Tibial nerve (tissue), 4 donors: ENCODE measurements at places on chromosomes 2 and 18. TPM values are rescaled to one million over a fixed set of nuclear protein-coding genes. Genes with fewer than 3 reads are reported as not detected.

DNA sequence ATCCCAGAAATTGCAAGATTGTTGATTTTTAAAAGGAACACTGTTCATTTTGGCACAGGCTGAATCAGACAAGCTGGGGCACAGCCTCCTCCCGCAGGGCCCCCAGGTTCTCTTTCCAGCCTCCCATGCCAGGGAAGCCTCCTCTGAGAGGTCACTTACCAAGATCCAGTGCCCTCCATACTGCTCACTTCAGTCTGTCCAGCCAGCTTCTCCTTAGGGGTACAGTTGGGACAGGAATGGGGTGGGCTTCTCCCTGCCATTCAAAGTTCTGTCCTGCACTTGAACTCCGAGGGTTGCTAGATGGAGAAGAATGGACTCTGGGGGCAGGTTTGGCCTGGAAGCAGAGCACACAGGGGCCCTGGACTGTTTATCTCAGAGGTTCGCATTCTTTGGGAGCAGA lies 7.5 kb upstream of the CYP26B1 start:
- no peak for DNase-seq

- no peak for DNase-seq
These were observed 71.3 kb upstream of the ZNF804A start for GRCh38 chr2:184527058-184527457.

The ASTL gene
- total RNA-seq = not detected

DNA sequence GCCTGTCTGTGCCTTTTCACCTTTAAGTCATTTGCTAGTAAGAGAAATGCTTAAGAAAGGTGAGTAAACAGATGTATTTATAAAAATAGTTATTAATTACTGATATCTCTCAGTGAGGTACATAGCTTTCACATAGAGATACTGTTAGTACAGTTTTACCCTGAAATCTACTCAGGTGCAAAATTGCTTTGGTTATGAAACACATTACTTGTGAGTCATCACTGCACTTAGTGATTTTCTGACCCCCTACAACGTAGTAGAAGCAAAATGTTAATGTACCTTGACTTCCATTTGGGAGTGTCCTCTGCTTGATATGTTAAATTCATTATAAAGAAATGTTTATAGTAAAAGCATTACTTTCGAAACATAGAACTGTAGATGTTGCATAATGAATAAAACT lies 6.5 kb downstream of the GLS start:
- DNase-seq = no peak

- no peak for DNase-seq
These were observed 262.7 kb downstream of the SETBP1 start for GRCh38 chr18:44943311-44943881.

The CLEC4F gene
- total RNA-seq = 0.44 TPM
